ENCODE measurements at places on chromosomes 3 and 15.

DNA sequence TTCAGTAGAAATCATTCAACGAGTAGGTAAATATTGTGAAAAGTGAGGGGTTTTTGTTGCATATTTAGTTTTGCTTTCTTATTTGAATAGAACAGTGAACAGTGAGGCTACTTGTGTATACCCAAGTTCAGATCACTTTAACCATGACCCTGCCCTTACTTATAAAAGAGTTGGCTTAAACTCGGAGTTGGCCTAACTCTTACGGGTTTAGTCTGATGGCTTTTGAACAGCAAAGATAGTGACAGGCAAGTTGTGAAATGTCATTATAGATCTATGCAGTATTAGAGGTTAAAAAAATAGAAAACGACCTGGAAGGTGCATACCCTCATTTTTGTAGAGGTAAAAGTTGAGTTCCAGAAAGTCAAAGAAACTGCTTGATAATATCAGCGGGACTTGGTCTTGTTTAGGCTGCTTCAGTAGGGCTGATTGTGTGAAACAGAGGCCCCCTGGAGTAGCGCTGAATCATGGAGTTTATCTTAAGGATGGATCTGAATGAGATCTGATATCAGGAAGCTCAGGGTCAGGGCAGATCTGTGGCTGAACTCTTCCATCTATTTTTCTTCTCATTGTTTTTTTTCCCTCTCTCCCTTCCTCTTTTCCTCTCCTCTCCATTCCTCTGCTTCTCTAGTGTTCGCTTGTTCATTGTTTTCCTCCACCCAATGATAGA, 359.8 kb downstream of the LPP start:
- no peak for DNase-seq

DNA sequence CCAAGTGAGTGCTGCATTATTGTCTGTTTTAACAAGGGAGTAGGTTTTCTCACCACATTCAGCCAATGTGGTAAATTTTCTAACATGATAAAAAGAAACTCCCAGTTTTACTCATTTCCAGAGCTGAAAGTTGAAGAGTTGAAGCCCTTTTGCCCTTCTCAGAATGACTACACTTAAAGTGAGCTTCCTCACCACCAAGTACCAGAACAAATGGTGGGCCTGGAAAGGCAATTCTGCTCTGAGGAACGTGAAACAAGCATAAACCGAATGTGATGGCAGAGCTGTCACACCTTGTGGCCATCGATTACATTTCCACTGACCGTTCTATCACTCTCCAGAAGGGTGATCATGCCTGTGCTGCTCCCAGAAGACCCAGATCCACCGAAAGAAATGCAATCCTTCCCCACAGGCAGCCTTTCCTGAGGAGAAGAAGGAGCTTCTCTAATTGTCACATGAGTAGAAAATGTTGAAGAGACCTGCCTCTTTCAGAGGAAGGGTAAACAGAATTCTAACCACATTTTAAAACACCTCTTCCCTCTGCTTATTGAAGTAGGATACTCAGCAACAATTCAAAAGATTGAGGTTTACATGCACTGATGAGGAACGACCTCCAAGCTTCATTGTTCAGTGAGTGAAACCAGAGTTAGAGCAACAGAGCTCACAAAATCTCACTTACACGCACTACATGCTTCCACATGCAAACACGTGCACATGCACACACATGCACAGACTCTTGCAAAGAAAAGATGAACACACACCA, 21.4 kb upstream of the CCR9 start:
- no peak for DNase-seq

DNA sequence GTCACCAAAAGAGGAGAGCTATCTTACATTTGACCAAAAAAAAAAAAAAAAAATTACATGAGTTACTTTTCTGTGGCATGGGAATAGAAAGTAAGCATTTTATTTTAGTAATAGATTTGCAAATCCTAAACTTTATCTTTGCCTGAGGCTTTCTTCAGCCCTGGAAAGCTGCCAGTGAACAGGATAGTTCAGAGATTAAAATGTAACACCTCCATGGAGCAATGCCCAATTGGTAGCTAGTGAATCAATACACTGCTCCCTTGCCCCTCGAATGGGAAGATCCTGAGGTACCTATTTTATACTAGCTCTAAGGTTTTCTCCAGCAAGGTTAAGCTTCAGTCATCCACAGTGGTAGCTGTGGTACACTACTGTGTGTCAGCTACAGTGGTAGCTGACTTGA, 867.1 kb downstream of the NAALADL2 start:
- DNase-seq = no peak

- DNase-seq = no peak
Measured at GRCh38 chr3:72591522-72592421, 256.5 kb downstream of the SHQ1 start.

GRCh38 chr15:85872125-85872524, 77.4 kb upstream of the KLHL25 start:
- no peak for DNase-seq

DNA sequence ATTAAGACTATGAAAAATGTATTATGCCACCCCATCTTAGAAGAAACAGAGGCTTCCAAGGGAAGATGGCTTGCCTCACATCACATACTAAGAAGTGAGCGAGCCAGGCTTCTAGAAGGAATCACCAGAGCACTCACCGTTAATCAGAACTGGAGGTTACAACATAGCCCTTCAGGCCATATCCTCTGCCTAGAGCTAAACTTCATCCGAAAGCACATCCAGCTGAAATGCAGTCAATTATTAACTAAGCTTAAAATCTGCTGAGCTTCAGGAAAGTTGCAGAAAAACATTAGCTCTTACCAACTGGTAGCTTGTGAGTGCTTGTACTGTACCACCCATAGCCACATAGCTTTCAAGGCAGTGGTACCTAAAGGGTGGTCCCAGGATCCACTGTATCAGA, 483.2 kb downstream of the TBL1XR1 start:
- no peak for DNase-seq

GRCh38 chr3:158809642-158810041, 7.8 kb downstream of the MFSD1 start:
- DNase-seq = no peak

DNA sequence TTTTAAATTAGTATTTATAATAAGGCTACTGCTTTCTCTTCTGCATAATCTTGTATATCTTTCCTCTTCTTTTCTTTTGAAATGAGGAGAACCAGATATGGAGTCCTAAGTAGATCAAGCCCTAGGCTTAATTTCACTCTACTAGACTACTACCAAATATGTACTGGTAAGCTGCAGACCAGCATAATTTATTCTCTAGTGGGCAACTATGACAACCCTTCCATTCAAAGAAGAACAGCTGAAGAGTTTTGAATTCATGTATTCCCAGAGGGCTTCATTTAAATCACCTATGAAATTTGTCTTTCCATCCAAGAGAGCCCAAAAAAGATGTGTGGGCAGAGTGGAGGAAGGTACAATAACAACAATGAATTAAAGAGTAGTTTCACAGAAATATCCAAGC, 10.0 kb downstream of the RAD18 start:
- no peak for DNase-seq

DNA sequence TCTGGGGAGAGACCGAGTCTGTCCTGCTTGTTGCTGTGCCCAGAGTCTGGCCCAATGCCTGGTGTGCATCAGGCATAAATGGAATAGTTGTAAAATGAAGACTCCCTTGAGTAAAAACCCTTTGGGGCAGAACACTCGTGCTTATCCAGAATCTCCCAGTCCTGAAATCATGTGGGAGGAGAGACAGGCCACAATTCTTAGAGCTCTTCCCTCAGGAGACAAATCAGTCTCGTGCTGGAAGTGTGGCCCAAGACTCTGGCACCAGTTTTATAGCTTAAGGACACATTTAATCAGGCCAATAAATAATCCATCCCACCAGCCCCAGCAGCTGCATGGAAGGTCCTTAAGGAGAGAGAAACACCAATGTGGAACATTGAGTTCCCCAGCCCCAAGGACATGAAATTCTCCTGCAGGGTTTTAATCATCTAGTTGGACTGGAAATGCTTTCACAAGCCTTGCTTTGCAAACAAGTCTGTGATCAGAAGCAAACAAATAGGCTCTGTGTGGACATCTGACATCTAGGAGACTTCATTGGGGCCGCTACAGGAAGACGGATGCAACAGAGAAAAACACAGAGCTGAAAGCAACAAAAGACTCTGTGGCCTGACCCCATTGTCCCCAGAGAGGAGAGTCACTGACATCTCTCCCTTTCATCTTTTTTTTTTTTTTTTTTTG, 70.4 kb downstream of the LSM3 start:
- no peak for DNase-seq

DNA sequence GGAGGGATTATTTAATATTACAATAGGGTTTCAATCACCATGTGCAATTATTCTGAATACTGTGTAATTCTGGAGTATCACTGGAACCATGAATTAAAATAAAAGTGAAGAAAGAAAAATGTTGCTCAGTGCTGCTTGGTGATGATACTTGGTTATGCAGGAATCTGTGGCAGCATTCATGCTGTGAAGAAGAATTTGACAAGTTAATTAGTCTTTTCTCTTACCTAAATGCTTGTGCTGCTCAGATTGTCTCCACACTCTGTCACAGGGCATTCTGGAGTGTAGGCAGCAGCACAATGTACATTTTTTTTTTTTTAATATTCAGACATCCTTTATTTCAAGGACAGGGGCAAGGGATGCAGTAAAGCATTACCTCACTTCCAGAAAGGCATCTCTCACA, 749.3 kb upstream of the CADM2 start:
- DNase-seq = no peak

- DNase-seq = no peak
Measured at GRCh38 chr15:70034596-70034995, 63.1 kb downstream of the TLE3 start.

DNA sequence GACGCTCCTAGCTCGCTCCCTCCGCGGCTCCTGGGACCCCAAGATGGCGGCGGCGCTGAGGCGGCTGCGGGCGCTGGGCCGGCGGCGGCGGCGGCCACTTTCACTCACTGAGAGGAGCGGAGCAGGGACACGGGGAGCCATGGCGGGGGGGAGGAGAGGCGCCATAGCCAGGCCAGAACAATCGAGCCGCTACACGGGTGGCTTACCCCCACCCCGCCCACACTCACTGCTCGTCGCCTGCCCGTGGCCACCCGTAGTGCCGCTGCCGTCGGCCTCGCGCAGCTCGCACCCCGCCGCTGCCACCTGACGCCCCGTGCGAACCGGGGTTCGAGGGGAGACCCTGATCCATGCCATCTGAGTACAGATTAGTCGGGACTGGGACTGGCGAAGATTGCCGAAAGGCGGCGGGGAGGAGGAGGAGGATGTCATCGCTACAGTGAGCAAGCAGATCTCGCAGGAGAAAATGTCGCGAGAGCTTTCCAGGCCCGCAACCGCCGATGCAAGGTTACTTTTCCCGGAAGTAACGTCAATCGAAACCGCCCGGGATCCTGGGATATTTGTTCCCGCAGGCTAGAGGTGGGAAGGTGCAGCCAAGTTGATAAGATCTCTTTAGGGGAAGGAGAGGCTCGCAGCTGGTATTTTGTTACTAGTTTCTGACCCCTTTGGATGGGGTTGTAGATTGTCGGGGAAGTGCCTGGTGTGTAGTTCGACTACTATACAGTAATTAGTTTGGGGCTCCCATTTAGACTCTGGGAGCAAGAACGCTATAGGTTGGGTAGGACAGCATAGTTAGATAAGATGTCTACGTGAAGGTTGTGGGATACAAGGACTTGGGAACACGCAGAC, at the start of gene INO80:
Gene INO80, minus strand, starts transcription at position 165 of the 846 bp plus-strand sequence. CDS start 19,970 bp downstream, outside the sequence.
- peak; percentile 98 for DNase-seq

DNA sequence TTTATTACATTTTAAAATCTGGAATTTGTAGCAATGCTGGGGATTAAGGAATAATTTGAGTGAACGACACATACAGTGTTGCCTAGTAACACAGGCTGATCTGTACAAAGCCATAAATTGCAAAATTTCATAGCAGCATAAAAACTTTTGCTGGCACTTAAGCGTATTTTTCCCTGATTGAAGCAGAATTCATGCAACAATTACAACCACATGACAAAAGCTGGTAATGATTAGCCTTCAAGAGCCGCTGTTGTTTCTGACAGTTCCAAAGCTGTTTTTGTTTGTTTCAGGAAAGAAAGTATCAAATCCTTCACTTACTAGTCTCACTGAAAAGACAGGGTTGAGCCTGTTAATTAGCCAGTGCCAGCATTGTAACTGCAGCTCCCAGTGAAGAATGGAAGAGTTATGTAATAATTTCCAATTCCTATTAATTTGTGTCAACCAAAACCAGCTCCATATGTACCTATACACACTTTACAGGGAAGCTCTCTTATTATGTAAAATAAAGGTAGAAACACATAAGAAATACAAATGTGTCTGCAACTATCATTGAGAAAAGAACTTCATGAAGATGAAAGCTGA, 60.7 kb downstream of the AGTR1 start:
- DNase-seq = no peak

DNA sequence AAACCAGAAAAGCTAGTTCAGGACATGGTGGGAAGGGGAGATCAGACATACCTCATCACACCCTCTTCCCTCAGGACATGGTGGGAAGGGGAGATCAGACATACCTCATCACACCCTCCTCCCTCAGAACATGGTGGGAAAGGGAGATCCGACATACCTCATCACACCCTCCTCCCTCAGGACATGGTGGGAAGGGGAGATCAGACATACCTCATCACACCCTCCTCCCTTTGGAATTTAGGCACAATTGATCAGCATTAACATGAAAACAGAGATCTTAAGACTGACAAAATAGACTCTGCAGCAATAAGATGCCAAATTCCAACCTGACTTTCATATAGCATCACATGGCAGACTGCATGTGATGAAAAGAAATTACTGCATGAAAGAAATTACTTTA, 412.7 kb upstream of the ZNF717 start:
- no peak for DNase-seq

- no peak for DNase-seq
Measured at GRCh38 chr15:87901926-87902690, 354.4 kb downstream of the NTRK3 start.

DNA sequence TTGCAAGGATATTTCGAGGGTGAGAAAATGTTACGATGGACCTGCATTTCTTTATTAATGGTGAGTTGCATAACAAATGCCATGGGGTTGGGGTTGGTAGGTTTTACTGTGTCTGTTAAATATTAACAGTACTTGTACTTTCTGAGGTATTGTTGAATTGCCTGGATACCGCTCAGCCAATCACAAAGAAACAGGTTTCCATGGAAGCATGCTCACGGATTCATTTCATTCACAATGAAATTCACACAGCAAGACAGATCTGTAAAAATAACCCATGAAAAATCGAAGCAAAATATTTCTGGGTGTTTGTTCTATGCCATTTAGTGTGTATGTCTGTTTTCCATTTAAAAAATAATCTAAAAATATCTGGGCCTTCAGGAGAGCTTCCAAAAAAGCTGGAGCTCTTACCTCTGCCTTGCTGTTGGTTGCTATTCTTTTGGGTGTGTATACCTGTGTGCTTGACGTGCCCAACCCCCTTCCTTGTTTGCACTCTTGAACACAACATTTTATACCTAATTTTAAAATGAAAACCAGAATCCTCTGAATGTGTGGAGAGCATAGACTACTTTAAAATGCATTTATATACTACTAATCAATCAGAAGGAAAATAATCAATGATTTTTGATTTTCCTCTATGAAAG, 479.8 kb upstream of the TBL1XR1 start:
- no peak for DNase-seq

- no peak for DNase-seq
Measured at GRCh38 chr3:37729119-37729518, 132.6 kb upstream of the CTDSPL start.

GRCh38 chr15:74315626-74316025, 51.8 kb downstream of the CYP11A1 start:
- DNase-seq = no peak

- no peak for DNase-seq
Measured at GRCh38 chr3:186137051-186137685, 28.3 kb upstream of the ETV5 start.

- DNase-seq = no peak
Measured at GRCh38 chr3:53255423-53255774, 423 bp downstream of the TKT start.

- DNase-seq = no peak
Measured at GRCh38 chr15:70407336-70407670, 309.6 kb upstream of the TLE3 start.

All from right renal pelvis (tissue), 4 donors.